ENCODE measurements at places on chromosomes 1 and 21.

- DNase-seq: peak; percentile 11
Observed at GRCh38 chr1:109792056-109792831, 28.5 kb upstream of the EPS8L3 start.

GRCh38 chr1:56644919-56645676 lies at the start of gene PRKAA2:
Gene PRKAA2, plus strand, starts transcription at chr1:56645314. Its CDS starts 74 bp downstream, at chr1:56645388.
- peak; percentile 48 for DNase-seq

GRCh38 chr1:47637111-47637685 lies 199.4 kb downstream of the FOXD2 start:
- no peak for DNase-seq

- no peak for DNase-seq
Observed at GRCh38 chr1:196970182-196970581, 7.2 kb upstream of the CFHR5 start.

- DNase-seq: no peak
Observed at GRCh38 chr1:163970151-163970550, 588.8 kb upstream of the PBX1 start.

DNA sequence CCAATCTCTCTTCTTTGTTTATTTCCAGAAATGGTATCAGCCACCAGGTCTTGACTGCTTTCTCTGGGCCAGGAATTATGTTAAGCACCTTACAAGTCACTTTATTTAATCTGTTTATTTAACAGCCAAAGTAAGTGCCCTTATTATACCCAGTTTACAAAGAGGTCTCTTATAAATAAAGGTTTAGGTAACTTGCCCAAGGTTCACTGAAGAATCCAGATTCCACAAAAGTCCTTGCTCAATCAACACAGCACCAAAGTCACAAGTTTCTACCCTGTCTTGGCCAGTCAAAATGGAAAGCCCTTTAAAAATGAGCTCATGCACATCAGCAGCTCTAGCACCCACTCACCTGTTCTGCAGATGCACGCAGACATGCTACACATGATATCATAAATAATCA lies 28.0 kb upstream of the ATP1A1 start:
- no peak for DNase-seq

DNA sequence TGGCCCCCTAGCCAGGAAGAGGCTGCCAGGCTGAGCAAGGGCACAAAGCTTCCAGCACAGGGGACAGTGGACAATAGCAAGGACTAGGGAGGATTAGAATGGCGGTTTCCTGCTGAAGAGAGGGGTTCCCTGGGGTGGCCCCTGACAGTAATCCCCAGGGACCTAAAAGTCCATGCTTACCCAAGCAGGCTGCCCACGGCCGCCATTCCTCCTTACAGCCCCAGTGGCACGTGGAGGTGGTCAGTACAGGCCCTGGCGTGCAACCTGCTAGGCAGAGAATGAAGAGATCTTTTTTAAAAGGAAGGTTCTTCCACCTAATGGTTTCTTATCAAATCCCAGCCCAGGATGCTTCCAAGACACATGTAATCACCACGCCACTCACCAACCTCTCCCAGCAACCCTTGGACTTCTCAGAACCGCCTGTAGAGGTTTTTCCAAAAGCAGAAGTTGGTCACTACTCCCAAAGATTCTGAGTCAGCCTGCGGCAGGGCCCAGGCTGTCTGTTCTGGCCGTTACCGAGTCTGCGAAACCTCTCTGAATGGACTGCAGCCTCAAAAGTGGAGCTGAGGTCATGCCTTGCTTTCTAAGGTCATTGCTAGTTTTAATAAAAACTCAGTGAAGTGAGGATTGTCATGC lies 926 bp downstream of the MRPL55 start:
- no peak for DNase-seq

DNA sequence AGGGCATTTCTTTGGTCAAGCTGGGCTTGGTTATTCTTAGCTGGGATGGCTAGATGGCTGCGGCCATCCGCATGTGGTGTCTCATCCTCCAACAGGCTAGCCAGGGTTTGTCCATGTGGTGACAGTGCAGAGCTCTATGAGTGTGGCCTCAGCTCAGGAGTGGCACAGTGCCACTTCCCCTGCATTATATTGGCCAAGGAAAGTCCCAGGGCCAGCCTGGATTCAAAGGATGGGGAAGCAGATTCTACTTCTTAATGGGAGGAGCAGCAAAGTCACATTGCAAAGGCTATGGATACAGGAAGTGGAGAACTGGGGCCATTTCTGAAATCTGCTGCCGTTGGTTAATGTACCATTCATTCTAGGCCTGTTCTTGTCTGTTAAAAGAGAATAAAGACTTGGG lies 34.4 kb downstream of the STUM start:
- no peak for DNase-seq

DNA sequence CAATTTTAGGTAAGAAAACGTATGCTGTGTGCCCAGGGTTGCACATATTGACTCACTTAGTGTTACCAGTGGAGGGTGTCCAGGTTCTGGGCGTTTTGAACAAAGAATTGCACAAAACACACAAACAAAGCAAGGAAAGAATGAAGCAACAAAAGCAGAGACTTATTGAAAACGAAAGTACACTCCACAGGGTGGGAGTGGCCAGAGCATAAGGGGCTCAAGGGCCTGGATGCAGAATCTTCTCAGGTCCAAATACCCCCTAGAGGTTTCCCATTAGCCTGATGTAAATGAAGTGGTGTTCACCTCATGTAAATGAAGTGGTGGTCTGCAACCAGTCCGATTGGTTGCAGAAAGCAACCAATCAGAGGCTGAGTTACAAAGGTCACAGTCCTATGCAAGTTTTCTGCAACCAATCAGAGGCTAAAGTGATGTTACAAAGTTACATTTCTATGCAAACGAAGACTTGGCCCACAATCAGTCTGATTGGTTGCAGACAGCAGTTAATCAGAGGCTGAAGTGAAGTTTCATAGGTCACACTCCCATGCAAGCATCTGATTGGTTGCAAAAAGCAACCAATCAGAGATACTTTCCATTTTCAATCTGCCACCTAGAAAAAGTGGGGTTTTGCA lies 228.3 kb downstream of the ST6GALNAC3 start:
- DNase-seq: no peak

- DNase-seq: no peak
Observed at GRCh38 chr1:237482777-237483176, 407.9 kb downstream of the ZP4 start.

- DNase-seq: peak; percentile 58
Observed at GRCh38 chr1:167373398-167373797, 144.9 kb downstream of the CD247 start.

DNA sequence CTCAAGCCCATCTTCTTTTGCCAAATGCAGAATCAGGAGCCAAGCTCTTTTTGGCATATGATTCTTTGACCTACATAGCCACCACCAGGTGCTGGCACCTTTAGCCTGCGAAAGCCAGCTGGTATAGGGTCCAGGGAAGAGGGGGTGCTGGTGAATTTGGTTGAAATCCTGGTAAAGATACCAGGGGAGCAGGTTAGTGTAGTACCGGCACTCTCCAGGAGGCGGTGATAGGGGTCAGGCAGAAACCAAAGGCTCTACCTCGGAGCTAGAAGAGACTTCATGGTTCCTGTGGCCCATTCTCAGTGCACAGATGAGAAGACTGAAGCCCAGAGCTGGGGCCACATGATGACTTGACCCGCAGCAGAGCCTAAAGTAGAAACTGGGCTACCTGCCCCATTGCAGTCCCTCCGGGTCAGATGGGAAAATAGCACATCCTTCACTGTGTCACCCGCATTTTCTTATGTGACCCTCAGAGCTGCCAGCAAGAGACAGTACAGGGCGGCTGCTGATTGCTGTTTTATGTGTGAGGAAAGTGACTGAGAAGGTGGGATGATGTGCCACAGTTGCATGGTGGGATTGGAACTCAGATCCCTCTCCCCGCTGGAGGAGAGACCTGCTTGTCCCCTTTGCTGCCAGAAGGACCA lies 36.0 kb upstream of the IL19 start:
- DNase-seq: peak; percentile 13

DNA sequence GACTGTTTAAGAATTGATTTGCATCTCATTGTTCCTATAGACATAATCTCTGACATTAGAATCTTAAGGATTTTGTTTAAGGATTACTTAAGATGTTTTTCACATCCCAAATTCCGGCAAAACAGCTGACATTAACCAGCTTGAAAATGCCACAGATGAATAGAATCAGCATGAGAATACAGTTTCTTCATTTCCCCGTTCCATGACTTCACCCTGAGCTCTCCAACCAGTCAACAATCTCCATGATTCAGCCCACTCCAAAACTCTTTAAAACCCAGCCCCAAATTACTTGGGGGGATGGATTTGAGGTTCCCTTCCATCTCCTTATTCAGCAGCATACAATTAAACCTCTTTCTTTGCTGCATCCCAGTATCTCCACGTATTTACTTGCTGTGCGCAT lies 201.0 kb downstream of the LYPLAL1 start:
- no peak for DNase-seq

DNA sequence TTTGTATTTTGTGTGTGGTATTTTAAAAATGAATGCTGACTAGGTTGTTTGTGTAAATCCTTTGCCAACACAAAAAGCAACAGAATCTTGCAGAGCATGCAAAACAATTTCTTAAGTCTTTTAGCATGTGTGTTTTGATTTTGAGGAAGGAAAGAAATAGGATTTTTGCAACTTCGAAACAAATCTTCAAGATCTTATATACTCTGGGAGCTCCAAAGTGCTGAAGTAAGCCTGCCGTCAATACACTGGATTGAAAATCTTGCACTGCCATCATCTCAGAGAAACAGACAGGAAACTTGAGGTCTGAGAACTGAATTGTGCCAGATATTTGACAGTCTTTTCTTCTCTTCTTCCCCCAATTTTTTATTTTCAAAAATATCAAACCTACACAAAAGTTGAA lies 29.3 kb upstream of the DISP1 start:
- no peak for DNase-seq

DNA sequence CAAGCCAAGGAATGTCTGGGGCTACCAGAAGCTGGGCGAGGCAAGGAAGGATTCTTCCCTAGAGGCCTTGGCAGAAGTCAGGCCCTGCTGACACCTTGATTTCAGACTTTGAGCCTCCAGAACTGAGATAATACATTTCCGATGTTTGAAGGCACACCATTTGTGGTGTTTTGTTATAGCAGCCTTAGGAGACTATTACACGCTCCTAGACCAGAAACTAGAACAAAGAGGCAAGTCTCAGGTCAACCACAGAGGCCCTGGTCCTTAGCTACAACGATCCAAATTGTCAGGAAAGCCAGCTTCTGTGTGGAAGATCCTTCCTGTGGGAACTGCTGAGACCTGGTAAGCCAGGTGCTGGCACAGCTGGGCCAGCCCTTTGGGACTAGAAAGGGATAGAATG lies 19.7 kb upstream of the AHCTF1 start:
- DNase-seq: no peak

DNA sequence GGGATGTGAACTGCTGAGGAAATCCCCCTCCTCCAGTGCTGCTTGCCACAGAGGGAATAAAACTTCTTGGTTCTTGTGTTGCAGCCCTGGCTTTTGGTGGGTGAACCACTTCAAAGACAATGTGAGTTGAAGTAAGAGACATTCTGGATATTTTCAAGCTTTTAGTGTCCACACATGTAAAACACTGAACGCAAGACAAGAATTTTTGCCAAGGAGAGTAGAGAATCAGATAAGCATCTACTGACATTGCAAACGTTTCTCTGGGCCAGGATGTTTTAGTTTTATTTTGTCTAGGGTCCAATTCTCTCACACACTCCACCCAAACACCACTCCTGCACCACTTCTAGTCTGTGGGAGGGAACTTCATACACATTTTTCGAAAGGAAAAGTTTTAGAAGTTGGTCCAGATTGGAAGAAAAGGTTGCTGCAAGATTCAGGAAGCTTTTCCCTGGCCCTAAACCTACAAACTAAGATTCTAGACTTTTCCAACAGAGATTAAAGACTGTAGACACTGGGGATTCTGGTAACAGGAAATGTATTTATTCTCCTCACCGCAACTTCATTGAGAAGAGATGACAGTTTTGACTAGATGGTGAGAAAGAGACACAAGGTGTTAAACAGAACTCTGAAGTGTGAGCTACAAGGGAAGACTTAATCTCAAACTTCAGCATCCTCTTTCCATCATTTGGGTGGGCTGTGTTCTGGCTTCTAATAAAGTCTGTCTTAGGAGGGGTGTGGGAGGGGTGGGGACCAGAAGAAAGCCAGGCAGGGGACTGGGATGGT lies 16.1 kb downstream of the FASLG start:
- DNase-seq: no peak

- no peak for DNase-seq
Observed at GRCh38 chr21:42827588-42827987, 51.8 kb downstream of the WDR4 start.

- no peak for DNase-seq
Observed at GRCh38 chr1:201648907-201649721, 110.2 kb downstream of the NAV1 start.

GRCh38 chr1:151834239-151834638 lies 2.6 kb upstream of the RORC start:
- DNase-seq: no peak

DNA sequence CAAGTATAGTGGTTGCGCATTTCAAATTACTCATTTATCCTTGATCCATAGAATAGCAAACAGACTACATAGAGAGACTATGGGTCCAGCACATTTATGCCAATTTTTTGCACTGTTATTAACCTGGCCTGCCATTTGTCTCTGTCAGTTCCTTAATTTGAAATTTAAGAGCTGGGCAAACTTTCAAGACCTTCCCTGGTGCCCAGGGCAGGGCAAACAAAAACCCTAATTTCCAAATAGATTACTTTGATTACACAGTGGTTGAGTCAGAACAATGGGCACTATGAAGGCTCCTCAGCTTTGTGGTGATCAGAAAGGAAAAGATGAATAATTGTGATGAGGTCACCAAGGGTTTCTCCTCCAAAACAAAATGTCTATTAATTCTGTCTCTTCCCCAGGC lies 80.6 kb downstream of the TNFSF18 start:
- no peak for DNase-seq

GRCh38 chr1:87644579-87645190 lies 316.0 kb downstream of the LMO4 start:
- no peak for DNase-seq

DNA sequence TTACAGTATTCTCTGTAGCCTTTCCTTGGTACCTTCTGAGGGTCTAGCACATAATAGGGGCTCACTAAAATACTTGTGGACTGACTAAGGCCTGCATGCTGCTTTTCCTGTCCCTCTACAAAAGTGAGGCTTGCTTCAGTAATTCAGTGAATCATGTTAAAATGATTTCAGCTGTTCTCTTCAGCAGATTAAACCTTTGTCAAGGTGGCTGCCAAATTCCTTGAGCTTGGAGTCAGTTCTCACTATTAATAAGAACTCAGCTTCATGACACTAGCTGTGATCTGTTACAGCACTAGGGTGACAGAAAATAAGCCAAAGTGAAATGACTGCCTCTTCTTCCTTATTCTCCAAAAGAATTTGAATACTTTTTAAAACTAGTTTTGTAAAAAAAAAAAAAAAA lies 128.8 kb downstream of the KCNN3 start:
- no peak for DNase-seq
